Aorta (tissue), 5 donors: ENCODE measurements at places on chromosomes 12 and 14.

DNA sequence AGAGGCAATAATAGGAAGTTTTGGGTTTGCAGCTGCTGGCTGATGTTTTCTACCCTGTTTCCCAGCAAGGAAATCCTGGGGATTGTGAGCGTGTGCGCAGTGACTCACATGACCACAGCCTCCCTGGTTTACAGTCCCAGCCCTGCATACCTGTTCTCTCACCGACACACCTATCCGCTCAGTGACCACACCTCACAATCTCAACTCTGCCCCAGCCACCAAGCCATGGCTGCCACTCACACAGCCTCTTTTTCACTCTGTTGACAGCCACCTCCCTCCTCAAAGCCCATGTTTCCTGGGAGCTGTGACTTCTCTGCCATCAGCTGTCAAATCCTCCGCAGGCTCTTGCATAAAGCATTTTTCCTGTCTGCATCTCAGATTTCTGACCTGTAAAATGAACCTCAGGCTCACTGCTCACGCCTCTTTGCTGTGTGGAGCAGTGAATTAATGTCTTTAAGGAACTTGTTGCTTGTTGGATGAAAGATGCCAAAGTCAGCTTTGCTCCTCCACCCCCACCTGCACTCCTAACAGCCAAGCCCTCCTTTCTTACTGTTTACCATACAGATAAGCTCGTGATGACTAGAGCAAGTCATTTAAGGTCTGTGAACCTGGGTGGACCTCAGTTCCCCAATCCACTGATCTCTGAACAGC lies 43.5 kb downstream of the B4GALNT3 start:
- DNase-seq: no peak

- DNase-seq: no peak
These were observed 23.9 kb downstream of the NCKAP1L start for GRCh38 chr12:54521293-54522060.

DNA sequence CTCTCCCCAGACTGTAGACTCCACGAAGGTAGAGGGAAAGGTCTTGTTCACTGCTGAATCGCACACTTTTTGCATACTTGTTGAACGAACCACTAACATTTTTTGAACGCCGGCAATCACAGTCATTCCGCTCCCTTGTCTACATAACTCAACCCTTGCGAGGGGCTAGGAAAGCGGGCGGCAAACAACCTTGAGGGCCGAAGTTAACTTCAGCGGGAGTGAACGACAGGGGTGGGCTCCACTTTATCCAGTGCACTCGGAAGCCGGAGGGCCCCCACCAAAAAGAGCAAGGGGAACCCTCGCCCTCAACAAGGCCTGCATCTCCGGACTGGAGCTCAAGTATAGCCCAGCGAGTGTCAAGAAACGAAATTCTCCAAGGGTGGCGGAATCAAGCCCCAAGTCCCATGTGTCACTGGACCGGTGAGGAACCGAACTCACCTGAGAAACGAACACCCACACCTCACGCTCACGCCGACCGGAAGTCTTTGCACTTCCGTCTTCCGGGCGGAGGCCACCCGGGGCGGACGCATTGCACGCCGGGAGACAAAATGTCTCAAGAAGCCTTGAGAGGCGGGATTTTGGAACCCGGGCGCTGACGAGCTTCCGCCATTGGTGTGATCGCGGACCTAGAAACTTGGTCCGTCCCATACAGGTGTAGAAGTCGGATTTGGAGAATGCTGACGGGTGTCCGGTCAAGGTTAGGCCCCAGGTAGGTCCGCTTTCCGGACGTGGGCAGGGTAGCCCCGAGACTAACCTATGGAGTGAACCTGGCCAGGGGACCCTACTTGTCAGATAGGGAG lies at the start of gene LLPH:
Gene LLPH, minus strand, starts transcription at position 484 of the 800 bp plus-strand sequence. CDS start 1,644 bp downstream, outside the sequence.
- DNase-seq: peak; percentile 95

DNA sequence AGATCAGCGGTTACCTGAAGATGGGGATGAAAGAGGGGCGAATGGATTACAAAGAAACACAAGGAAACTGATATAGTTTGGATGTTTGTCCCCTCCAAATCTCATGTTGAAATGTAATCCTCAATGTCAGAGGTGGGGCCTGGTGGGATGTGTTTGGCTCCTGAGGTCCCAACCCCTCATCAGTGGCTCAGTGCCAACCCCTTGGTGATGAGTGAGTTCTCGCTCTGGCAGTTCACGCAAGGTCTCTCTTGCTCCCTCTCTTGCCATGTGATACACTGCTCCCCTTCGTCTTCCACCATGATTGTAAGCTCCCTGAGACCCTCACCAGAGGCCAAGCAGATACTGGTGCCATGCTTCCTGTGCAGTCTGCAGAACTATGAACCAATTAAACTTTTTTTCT lies 28.0 kb downstream of the ITGA7 start:
- no peak for DNase-seq

- no peak for DNase-seq
These were observed 374.1 kb downstream of the ADGRD1 start for GRCh38 chr12:131327521-131328488.

- no peak for DNase-seq
These were observed 197.3 kb upstream of the RGS6 start for GRCh38 chr14:71734885-71735284.

DNA sequence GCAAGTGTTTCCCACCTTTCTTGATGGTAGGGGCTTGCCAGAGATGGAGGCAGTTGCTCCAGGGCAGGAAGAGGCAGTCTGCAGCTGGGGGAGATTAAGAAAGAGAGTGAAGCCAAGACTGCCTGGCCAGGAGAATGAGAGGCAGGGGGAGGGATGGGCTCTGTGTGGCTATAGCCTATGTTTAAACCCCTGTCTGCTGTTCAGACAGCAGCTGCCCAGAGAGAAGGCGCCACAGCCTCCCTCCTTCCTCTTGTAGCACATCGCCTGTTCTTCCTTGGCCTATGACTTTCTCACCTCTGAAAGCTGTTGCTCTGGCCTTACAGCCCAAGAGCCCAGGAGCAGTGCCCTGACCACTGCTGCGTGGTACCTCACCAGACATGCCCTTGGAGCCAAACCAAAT lies 61.7 kb downstream of the EMP1 start:
- no peak for DNase-seq

DNA sequence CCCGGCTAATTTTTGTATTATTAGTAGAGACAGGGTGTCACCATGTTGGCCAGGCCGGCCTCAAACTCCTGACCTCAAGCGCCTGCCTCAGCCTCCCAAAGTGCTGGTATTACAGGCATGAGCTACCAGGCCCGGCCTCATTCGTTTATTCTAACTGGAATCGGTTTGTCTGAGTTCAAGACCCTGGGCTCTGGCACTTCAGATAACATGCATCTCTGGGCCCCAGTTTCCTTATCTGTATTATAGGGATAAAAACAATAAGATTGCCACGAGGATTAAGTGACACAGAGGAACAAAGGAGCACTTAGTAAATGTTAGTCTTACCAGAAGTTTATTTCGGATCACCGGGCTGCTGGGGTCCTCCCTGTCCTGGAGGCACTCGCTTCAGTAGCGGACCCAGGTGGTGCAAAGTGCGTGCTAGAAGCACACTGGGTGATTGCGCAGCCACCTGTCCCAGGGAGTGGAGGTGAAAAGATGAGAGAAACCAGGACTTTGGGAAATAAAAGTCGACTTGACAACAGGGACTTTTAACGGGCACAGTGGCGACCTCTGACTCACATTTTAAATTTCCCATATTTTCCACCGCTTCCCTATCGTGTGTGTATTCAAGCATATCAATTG lies 37.5 kb downstream of the ACACB start:
- DNase-seq: no peak

GRCh38 chr12:78739653-78740052 lies 124.9 kb upstream of the SYT1 start:
- no peak for DNase-seq

- DNase-seq: no peak
These were observed 397.4 kb downstream of the PCNX1 start for GRCh38 chr14:71304690-71305089.

DNA sequence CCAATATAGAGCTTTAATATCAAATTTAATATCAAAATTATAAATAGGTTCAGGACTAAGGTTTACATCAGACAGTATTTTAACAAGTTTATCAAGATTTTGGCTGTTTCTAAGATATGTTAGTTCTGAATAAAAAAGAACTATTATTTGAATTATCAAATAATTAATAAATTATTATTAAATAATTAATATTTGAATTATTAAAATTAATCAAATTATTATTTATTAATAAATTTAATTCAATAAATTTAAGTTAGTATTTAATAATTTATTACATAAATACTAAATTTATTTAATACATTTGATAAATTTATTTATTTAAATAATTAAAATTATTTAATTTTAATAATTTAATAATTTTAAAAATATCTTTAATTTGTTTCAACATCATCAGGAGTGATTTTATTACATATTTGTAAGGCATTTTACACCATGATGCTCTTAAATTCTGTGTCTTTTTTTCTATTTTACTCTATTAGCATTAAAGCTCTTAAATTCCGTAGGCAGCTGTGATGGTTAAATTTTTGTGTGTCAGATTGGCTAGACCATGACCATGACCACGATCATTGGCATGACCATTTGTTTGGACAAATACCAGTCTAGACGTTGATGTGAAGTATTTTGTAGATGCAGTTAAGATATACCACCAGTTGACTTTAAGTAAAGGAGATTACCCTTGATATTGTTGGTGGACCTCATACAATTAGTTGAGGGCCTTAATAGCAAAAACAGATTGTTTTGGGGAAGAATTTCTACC lies 82.6 kb downstream of the BBS10 start:
- DNase-seq: no peak

DNA sequence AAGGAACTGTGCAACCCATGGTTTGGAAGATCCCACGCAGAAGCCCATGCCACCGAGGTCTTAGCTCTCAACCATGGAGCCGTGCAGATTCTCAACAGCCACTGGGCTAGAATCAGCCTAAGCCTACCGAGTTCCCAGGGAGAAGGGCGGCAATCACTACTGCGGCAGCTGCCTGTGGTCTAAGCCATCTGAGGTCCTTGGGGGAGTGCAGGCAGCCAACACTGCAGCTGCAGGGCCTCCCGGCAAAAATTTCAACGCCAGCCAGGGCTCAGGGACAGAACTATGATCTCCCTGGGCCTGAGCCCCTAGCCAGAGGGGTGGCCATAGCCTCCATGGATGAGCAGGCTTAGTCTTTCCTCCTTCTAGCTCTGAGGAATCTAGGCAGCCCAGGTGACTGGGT lies 156.8 kb upstream of the CLEC14A start:
- no peak for DNase-seq

DNA sequence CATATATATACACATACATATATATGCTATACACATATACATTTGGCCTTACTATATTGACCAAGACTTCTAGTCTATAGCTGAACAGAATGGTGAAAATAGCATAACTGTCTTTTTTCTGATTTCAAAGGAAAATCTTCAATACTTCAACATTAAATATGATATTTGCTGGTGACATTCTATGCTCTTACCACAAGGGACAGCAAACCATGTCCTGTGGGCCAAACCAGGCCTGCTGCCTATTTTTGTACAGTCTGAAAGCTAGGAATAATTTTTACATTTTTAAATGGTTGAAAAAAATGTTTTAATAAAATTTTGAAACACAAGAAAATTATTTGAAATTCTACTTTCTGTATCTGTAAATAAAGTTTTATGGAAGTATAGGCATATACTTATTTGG lies 63.6 kb downstream of the EML5 start:
- no peak for DNase-seq

GRCh38 chr12:75130811-75131210 lies 78.8 kb downstream of the KCNC2 start:
- DNase-seq: no peak

DNA sequence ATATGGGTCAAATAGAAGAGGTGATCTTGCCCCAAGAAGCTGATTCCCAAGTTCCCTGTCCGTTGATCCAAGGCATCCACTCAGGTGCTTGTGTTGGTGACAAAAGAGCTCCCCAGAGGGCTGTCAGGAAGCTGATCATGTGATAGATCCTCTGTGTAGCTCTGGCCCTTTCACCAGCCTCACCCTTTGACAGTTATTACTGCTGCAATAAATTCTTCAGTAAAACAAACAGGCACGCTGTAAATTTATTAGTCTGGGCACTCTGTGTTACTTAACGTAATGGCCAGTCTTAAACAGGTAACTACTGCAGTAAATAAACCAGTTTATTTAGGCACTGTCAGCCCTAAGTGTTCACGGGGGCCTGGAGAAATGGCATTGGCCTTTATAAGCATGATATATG lies 473.9 kb downstream of the BCL11B start:
- no peak for DNase-seq

DNA sequence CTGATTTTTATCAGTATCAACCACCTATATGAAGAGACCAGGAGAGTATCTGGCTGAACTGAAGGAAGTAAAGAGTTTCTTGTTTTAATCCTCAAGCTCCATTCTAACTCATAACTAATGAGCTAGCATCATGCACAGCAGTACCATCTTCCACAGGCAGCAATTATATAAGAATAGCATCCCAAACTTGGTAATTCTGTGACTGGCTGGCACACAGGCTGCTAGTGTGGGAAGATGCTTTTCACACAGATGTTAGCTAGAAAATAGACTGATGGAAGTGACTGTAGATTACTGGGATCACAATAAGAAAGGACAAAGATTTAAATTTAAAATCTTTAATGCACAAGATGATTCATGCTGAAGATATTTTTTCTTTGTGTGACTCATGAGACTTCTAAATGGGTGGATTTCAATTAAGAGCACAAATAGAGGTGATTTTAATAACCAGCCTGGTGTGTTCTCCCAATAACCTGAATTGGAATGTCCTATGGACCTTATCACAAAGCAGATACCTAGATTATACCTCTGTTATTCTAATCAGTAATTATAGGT lies 417.7 kb upstream of the ATXN7L3B start:
- DNase-seq: no peak

DNA sequence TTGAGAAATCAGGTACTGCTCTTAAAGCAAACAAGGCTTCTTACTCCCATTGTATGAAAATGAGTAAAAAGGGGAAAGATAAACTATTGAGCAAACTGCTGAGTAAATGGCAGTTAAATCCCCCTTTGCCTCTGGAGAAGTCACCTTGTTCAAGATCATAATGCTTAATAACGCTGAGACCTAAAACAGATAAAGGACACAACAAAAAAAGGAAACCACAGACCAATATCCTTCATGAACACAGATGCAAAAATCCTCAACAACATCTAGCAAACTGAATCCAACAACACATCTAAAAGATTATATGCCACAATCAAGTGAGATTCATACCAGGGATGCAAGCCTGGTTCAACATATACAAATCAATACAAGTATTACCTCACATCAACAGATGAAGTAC lies 109.0 kb upstream of the MDM1 start:
- no peak for DNase-seq

DNA sequence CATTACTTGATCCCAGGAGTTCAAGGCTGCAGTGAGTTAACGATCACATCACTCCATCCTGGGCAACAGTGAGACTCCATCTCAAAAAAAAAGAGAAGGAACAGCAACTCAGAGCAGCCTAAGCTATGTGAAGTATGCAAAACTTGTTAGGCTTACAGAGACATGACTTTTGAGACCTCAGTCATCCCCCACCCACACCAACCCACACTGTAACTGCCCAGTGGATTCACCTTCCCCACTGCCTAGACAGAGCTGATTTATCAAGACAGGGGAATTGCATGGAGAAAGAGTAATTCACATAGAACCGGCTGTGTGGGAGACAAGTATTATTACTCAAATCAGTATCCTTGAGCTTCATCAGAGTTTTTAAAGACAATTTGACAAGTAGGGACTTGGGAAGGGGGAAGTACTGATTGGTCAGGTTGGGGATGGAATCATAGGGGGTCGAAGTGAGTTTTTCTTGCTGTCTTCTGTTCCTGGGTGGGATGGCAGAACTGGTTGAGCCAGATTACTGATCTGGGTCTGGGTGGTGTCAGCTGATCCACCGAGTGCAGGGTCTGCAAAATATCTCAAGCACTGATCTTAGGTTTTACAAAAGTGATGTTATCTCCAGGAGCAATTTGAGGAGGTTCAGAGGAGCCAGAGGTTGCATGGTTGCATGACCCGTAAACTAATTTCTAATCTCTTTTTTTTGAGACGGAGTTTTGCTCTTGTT lies 6.2 kb upstream of the WDR89 start:
- DNase-seq: no peak
